ENCODE measurements at places on chromosomes 16 and 17. TPM values are rescaled to one million over a fixed set of nuclear protein-coding genes. Genes with fewer than 3 reads are reported as not detected.

The ITGA2B gene
- 0.49 TPM for total RNA-seq

The HSD17B2 gene
- not detected for total RNA-seq

The TMC8 gene
- 7.2 TPM for total RNA-seq

The RNF222 gene
- total RNA-seq, result not detected

The KRTAP16-1 gene
- not detected for total RNA-seq

The INPP5K gene
- 91.6 TPM for total RNA-seq

GRCh38 chr16:11143372-11144035, 112.5 kb downstream of the SOCS1 start:
- H3K4me1 ChIP-seq, result no peaks in the 10 kb centered on the region
- no peak overlapping the region for H3K4me3 ChIP-seq
- no peaks in the 10 kb centered on the region for H3K36me3 ChIP-seq
- H3K27ac ChIP-seq, result no peak overlapping the region
- no peak for DNase-seq
- no peaks in the 10 kb centered on the region for H3K27me3 ChIP-seq

GRCh38 chr16:75732871-75733270, 6.6 kb upstream of the CPHXL start:
- DNase-seq, result no peak
- H3K4me3 ChIP-seq, result no peak overlapping the region
- no peaks in the 10 kb centered on the region for H3K36me3 ChIP-seq
- no peaks in the 10 kb centered on the region for H3K4me1 ChIP-seq
- no peaks in the 10 kb centered on the region for H3K27me3 ChIP-seq

GRCh38 chr16:27222249-27223225, 19.2 kb downstream of the KDM8 start:
- no peak overlapping the region for H3K4me3 ChIP-seq
- no peaks in the 10 kb centered on the region for H3K4me1 ChIP-seq
- H3K27ac ChIP-seq, result peak overlapping the region; percentile 71
- DNase-seq, result no peak

DNA sequence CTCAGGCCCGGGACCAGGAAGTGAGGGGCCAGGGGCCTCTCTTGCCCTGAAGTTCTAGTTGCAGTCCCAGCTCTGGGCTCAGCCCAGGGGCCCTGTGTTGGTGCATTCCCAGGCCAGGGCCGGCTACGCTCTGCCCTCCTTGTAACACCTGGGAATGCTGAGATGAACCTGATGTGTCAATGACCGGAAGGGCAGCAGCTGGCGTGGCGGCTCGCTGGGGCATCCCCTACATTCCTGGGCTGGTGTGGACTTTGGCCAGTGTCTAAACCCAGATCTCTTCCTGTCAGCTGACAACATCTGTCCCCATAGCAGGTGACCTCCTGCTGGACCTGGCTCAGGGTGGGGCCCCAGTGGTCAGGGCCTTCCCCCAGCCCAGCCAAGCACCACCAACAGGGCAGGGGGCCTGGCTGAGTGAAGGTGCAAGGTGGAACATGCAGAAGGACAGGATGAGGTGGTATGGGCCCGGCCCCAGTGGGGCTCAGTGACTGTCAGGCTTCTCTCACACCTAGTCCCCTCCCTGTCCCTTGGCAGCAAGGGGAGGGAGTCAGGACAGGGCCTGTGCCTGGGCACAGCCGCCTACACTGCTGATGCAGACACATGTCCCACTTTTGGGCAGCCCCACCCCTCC, 15.9 kb downstream of the FAM83G start:
- no peaks in the 10 kb centered on the region for H3K4me1 ChIP-seq
- no peak overlapping the region for H3K4me3 ChIP-seq
- no peaks in the 10 kb centered on the region for H3K27me3 ChIP-seq
- H3K36me3 ChIP-seq, result no peaks in the 10 kb centered on the region
- no peak overlapping the region for H3K27ac ChIP-seq
- DNase-seq, result no peak

GRCh38 chr16:8370374-8371270, 219.7 kb downstream of the TMEM114 start:
- no peaks in the 10 kb centered on the region for H3K4me1 ChIP-seq
- no peaks in the 10 kb centered on the region for H3K36me3 ChIP-seq
- no peaks in the 10 kb centered on the region for H3K27me3 ChIP-seq

GRCh38 chr17:7204336-7204735, 15.3 kb downstream of the DLG4 start:
- peaks cover 9% of the 10 kb centered on the region for H3K4me1 ChIP-seq
- no peak overlapping the region for H3K4me3 ChIP-seq
- peak overlapping the region; percentile 57 for H3K27ac ChIP-seq

Measured in adrenal gland (tissue), 19 donors.